ENCODE measurements at places on chromosomes 1 and 21. TPM values are rescaled to one million over a fixed set of nuclear protein-coding genes. Genes with fewer than 3 reads are reported as not detected.

The KRTAP10-6 gene
- not detected for total RNA-seq

DNA sequence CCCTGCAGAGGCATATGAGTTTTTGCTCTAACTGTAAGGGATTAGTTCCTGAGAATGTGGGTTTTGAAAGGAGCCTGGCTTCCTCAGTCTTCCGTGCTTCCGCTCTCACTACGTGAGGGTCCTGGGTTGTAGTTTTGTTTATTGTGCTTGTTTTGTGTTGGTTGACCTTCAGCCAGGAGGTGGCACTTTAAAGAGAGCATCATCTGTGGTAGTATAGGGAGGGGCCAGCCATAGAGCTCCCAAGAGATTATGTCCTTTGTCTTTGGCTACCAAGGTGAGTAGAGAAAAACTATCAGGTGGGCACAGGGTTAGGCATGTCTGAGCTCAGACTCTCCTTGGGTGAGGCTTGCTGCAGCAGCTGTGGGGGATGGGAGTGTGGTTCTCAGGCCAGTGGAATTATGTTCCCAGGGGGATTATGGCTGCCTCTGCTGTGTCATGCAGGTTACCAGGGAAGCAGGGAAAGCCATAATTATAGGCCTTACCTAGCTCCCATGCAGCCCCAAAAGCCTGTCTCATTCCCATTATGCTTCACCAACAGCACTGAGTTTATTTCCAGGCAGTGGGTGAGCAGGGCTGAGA lies 23.5 kb downstream of the CYP4B1 start:
- DNase-seq: no peak

- no peak for DNase-seq
Measured at GRCh38 chr1:19325958-19326747, 14.0 kb downstream of the SLC66A1 start.

GRCh38 chr1:41665962-41666917 lies 181.8 kb upstream of the EDN2 start:
- DNase-seq: no peak
